ENCODE measurements at places on chromosomes 2 and 18.

DNA sequence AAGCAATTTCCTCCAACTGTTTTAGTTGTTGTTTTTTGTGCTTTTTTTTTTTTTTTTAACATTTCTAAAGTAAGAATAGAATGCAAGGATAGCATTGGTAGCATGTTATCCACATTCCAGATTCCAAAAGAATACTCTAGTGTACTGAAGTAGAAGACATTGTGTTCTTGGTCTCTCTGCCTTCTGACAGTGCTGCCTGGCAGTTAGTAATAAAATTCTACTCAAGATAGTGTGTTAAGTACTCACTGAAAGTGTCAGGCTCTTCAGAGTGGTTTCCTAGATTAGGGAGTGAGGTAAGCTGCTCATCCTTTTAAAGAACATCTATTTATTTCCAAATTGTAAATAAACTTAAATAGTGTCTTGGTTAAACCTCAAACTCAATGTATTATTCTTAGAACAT, 253.7 kb downstream of the HNMT start:
- DNase-seq = no peak

- DNase-seq = no peak
Observed at GRCh38 chr2:9333591-9334171, 89.6 kb downstream of the ITGB1BP1 start.

DNA sequence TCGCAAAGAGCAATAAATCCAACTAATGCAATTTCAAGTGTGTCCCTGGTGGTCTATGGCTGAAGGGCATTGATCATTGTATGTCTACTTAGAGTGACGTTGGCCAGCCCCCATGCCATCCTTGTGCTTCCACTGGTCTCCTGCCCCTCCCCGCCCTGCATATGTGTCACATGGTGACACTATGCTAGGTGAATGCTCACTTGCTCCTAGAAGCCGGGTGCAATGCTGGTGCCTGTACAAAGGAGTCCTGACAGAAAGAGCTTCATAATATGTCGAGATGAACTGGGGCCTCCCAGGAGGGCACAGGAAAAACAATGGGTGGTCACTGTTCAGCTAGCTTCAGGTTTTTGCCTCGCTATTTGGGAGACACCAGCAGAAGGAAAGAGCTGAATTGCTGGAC, 5.9 kb upstream of the TRABD2A start:
- no peak for DNase-seq

DNA sequence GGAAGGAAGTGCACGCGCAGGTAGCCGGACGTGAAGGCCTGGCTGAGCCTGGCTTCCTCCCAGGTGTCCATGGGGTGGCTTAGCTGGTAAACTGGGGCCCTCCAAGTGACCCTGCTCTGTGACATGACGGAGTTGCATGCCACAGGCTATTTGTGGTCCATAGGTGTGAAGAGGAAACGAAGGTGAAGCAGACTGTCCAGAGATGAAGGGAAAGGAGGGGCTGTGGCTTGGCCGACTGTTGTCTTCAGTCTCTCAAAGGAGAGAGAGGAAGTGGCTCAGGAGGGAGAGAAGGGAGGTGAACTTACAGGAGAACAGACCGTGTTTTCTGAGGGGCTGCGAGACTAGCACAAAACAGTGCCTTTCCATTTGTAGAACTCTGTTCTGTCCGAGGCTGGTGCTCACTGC, 19.3 kb downstream of the INPP5D start:
- no peak for DNase-seq

DNA sequence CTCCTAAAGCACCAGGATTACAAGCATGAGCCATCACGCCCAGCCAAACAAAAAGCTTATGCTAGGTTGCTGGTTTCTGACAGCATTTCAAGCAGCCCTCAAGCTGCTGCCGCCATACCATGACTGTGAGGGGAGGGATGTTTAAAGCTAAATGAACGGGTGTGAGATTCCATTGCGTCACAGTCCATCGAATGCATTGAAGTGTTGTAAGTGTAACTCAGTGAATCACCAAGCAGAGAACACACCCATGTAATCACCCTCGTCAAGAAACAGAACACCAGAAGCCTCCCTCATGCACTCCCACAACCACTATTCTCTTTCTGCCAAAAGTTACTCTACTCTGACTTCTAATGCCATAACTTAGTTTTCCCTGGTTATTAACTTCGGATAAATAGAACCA, 32.8 kb upstream of the MC5R start:
- DNase-seq = no peak

All from stimulated activated CD4-positive, alpha-beta T cell treated with anti-CD3 and anti-CD28 coated beads, TNF-alpha, amount 100 ng/mL, for 24 hours (primary cell).